Activated naive CD4-positive, alpha-beta T cell (primary cell): ENCODE measurements at places on chromosomes 16 and 17.

DNA sequence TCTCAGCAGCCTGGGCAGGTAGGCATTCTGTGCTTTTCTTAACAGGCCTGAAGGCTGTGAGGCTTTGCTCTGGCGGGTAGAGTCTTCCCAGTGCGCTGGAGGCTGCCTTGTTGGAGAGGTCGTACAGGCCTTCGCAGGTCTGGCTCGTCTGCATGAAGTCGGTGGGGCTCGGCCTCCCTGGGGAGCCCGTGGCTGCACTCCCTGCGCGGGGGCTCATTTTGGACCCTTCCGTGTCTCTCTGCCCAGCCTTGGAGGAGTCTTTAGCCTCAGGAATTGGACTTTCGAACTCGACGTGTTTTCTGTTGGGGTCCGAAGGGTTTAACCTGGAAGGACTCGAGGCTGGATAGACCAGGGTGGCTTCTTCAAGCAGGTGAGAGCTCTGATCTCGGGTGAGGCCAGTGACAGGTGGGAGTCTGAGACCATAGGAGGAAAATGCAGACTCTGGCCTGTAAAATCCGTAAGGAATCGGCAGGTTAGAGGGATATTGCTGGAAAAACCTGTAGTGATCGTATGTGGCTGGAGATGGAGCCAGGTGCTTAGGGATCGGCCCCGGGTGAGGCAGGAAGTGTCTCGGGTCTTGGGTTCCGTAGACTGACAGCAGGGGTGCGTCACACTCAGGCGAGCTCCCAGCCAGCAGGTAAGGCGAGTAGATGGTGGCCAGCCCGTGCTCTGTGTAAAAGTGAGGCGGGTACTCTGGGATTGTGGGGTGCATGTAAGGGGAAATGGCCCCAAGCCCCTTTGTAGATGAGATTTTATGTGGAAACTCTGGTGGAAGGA is 8.6 kb downstream of the ZNF750 start:
- DNase-seq, result no peak

DNA sequence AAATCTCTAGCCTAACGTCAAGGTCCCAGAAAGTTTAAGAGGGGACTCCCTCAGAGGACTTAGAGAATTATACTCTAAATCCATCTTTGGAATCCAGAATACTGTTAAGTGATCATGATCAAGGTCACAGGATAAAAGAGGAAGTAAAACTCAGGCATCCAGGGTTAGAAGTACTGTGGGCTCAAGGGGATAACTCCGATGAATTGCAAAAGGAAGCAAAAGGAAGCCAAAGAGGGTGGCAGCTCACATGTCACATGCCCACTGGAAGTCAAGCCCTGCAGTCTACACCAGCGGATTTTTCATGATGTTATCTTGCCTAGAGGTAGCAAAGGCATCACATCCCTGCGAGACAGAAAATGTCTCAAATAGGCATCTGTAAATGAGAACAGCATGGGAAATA is 3.8 kb downstream of the ZNF821 start:
- no peak for DNase-seq

DNA sequence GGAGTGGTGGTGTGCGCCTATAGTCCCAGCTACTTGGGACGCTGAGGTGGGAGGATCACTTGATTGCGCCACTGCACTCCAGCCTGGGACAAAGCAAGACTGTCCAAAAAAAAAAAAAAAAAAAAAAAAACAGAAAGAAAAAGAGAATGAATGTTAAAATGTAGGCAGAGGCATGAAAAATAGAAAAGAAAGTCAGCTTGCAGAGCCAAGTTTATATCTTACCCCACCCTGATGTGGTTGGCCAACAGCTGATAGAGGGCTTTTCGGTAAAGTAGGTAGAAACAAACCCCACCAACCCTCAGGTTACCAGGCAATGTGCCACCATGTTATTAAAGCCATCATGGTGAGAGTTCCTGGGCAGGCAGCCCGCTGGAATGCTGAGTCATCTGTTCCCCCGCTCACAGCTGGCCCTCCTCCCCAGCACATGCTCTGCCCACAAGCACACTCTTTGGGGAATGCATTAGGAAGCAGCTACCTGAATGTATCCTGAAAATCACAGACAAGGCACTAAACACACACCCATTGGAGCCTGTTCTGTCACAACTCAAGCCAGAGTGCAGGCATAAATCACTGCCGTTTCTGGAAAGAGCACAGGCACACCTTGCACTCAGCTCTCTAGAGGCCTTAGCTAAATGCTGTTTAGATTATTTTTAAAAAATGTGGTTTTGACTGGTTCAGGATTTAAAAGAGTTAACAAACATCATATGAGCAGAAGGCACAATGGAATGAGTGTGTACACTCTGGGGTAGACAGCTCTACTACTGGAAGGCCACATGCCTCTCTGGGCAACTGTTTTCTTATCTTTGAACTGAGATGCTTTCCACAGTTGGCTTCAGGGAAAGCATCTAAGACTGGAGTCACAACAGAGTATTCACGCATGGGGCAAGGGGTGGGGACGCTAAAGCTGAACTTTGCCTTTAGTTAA is 128.5 kb downstream of the PARN start:
- DNase-seq, result no peak

DNA sequence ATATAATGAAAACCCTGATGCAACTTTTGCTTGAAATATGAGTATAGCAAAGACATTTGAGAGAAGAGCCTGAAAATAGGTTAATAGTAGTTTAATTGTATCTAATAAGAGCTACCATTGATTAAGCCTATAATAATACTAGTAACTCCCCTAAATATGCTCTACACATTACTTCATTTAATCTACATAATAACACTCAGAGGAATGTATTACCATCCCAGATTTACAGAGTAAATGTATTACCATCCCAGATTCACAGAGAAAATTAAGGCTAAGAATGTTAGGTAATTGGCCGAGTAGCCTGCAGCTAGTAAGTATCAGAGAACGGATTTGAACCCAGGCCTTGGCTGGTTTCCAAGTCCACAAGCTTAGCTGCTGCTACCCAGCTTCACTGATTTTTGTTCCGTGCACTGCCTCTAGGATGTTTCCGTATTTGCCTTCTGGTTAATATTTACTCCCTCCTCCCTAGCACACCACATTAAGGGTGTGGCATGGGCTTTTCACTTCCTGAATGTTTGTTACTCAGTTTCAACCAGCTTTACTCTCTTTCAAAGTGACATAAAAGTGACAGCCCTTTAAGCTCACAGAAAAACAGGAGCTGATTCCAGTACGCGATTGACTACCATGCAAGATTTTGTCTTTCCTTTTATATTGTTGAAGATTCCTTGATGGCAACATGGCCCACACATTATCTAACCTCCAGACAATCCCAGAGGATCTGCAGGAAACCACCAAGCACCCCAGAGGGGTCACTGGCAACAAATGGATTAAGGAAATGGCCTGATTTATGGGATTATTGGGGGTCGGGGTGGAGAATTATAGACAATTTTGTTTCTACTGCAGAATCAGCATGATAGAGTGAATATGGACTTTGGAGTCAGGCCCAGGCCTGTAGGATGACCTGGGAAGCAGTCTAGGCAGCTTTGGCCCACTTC is 26.7 kb upstream of the TOX3 start:
- no peak for DNase-seq

DNA sequence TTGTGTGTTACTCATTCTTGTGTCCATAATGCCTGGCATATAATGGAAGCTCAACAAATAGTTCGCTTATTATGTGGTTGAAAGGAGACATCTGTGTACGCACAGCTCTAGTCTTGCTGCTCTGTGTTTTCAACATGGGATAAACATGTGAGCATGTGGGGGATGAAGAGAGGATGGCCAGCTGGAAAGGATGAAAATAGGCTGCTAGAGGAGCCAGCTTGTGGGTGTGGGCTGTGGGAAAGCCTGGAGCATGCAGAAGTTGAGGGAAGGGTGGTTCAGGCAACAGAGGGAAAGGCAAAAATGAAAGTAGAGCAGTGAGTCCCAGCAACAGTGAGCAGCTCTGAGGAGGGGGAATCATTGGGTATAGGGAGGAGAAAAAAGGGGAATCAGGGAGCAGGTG is 324.6 kb upstream of the CDH11 start:
- no peak for DNase-seq

GRCh38 chr17:48307814-48308411 is 122.1 kb downstream of the SKAP1 start:
- no peak for DNase-seq

DNA sequence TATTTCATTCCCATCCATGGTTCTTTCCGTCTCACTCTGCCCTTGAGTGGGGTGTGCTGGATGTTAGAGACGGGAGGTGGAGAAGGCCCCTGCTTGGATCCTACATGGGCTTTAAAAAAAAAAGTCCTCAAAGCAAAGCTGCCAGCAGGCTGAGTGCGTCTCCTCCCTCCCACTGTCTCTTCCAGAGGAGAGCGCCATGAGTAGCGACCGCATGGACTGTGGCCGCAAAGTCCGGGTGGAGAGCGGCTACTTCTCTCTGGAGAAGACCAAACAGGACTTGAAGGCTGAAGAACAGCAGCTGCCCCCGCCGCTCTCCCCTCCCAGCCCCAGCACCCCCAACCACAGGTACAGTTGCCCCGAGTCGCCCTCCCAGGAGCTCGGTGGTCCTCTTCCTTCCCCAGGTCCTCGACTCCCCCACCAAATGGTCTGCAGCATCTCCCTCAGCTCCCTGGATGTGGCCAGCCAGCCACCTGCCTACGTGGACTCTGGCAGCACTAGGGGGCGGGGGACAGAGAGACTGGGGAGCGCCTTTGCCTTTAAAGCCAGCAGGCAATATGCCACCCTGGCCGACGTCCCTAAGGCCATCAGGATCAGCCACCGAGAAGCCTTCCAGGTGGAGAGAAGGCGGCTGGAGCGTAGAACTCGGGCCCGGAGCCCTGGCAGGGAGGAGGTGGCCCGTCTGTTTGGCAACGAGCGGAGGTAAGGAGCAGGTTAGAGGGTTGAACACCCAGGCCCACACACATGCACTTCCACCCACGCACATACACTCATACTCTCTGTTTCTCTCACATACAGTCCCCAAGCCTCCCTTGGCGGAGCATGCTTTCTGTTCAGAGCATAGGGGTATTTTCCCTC is 68.2 kb downstream of the PLD6 start:
- no peak for DNase-seq
